ENCODE measurements at places on chromosomes 6 and 20.
A peak's percentile ranks its signal among the peaks of the same experiment; 100 is the strongest.

DNA sequence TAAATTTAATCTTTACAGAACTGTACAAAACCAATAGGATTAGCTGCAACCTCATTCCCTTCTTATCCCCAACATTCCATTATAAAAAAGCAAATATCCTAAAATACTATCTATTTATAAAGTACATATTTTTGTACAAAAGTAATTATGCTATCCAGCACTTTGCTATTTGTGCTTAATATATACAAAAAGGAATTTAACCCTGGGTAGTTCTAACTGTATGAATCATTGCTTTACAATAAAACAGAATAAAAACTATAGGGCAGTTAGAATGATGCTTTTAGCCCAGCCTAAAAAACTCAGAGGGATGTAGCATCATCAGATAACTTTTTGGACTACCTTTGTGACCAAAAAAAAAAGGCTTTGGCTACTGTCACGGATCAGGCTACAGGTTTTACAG, 49.9 kb upstream of the KLHL31 start:
- no peaks in the 10 kb centered on the region for H3K27me3 ChIP-seq
- no peak overlapping the region for H3K4me3 ChIP-seq

DNA sequence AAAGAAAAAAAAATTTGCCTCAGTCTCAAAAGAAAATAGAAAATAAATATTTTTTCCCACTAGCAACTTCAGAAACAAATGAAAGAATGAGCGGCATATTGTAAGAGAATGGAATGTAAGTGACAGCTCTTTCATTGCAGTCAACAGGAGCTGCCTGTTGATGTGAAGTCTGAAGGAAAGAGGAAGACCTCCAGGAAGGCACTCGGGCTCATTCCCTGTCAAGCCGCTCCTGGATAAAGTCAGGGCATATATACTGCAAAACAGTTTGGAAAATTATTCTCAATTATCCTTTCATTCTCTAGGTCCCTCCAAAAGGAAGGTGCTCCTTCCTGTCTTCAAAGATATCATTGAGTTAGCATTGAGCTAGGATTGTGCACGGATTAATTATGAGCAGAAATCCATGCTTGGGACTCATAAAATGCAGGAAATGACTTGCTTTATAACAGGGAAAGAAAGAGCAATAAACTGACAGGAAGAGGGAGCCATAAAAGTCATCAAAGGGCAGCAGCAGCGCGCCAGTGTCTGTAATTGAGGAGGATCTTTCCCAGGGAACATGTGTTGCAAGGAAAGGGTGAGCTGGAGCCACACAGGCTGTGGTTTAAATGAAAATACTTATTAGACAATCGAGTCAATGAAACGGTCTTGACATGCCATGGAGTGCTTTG, 218.2 kb downstream of the C6orf118 start:
- no peaks in the 10 kb centered on the region for H3K27me3 ChIP-seq
- no peaks in the 10 kb centered on the region for H3K36me3 ChIP-seq
- H3K27ac ChIP-seq, result no peak overlapping the region
- no peak overlapping the region for H3K4me3 ChIP-seq

DNA sequence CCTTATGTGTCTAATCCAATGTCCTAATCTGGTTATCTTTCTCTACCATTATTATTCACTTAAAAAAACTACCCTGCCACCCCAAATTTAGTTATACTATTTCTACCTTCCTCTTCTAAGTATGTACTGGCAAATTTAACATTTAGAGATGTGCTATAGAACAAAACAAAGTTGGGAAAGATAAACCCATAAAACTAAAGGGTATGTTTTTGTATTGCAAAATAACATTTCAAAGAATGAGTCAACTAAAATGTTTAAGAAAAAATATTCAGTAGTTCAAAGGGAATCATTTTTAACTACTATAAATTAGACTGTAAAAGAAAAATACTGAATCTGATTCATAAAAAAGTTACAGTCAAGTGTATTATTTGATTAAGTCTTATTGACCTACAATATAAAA, 103.0 kb downstream of the LMBRD1 start:
- DNase-seq, result no peak
- no peaks in the 10 kb centered on the region for H3K27me3 ChIP-seq
- no peak overlapping the region for H3K27ac ChIP-seq
- no peak overlapping the region for H3K4me3 ChIP-seq
- H3K36me3 ChIP-seq, result 0 out of 2 replicates have a peak, but pooled peaks cover 4% of the 10 kb centered on the region
- H3K4me1 ChIP-seq, result peaks cover 3% of the 10 kb centered on the region

- no peak overlapping the region for H3K4me3 ChIP-seq
- H3K4me1 ChIP-seq, result no peaks in the 10 kb centered on the region
- DNase-seq, result no peak
- H3K27ac ChIP-seq, result no peak overlapping the region
These were observed 27.0 kb upstream of the ADGRF1 start for GRCh38 chr6:47069156-47069555.

- no peaks in the 10 kb centered on the region for H3K27me3 ChIP-seq
- H3K4me3 ChIP-seq, result no peak overlapping the region
- H3K27ac ChIP-seq, result no peak overlapping the region
- H3K36me3 ChIP-seq, result no peaks in the 10 kb centered on the region
- DNase-seq, result no peak
These were observed 61.8 kb downstream of the NFATC2 start for GRCh38 chr20:51480507-51481270.

GRCh38 chr20:20227013-20227571, 140.8 kb upstream of the INSM1 start:
- DNase-seq, result no peak
- peaks cover 29% of the 10 kb centered on the region for H3K4me1 ChIP-seq
- H3K4me3 ChIP-seq, result no peak overlapping the region
- no peaks in the 10 kb centered on the region for H3K27me3 ChIP-seq

GRCh38 chr20:32077190-32077589, 25.1 kb downstream of the HCK start:
- DNase-seq, result no peak
- H3K27ac ChIP-seq, result no peak overlapping the region
- H3K27me3 ChIP-seq, result peaks cover 51% of the 10 kb centered on the region
- no peak overlapping the region for H3K4me3 ChIP-seq

GRCh38 chr6:106608080-106608668, 21.1 kb downstream of the RTN4IP1 start:
- no peaks in the 10 kb centered on the region for H3K4me1 ChIP-seq
- no peak overlapping the region for H3K27ac ChIP-seq
- no peak overlapping the region for H3K4me3 ChIP-seq
- no peaks in the 10 kb centered on the region for H3K36me3 ChIP-seq

- H3K36me3 ChIP-seq, result no peaks in the 10 kb centered on the region
- DNase-seq, result no peak
- H3K27ac ChIP-seq, result peak overlapping the region; percentile 34
- peaks cover 12% of the 10 kb centered on the region for H3K4me1 ChIP-seq
- peak overlapping the region; percentile 72 for H3K4me3 ChIP-seq
These were observed 90.5 kb upstream of the PRSS16 start for GRCh38 chr6:27156874-27157458.

GRCh38 chr6:63926950-63927927, 291.6 kb downstream of the PHF3 start:
- no peak overlapping the region for H3K27ac ChIP-seq
- no peaks in the 10 kb centered on the region for H3K36me3 ChIP-seq
- H3K27me3 ChIP-seq, result no peaks in the 10 kb centered on the region
- no peaks in the 10 kb centered on the region for H3K4me1 ChIP-seq
- no peak overlapping the region for H3K4me3 ChIP-seq

GRCh38 chr6:136148523-136148922, 101.6 kb downstream of the MTFR2 start:
- no peaks in the 10 kb centered on the region for H3K36me3 ChIP-seq
- H3K4me3 ChIP-seq, result no peak overlapping the region
- H3K27ac ChIP-seq, result no peak overlapping the region
- H3K27me3 ChIP-seq, result no peaks in the 10 kb centered on the region
- no peak for DNase-seq

GRCh38 chr6:92427453-92427852, 991.9 kb downstream of the EPHA7 start:
- H3K27me3 ChIP-seq, result no peaks in the 10 kb centered on the region
- no peak overlapping the region for H3K27ac ChIP-seq
- H3K4me3 ChIP-seq, result no peak overlapping the region
- H3K4me1 ChIP-seq, result no peaks in the 10 kb centered on the region
- no peaks in the 10 kb centered on the region for H3K36me3 ChIP-seq

- no peak for DNase-seq
- no peak overlapping the region for H3K4me3 ChIP-seq
- no peak overlapping the region for H3K27ac ChIP-seq
These were observed 66.0 kb upstream of the BTBD3 start for GRCh38 chr20:11851646-11852045.

DNA sequence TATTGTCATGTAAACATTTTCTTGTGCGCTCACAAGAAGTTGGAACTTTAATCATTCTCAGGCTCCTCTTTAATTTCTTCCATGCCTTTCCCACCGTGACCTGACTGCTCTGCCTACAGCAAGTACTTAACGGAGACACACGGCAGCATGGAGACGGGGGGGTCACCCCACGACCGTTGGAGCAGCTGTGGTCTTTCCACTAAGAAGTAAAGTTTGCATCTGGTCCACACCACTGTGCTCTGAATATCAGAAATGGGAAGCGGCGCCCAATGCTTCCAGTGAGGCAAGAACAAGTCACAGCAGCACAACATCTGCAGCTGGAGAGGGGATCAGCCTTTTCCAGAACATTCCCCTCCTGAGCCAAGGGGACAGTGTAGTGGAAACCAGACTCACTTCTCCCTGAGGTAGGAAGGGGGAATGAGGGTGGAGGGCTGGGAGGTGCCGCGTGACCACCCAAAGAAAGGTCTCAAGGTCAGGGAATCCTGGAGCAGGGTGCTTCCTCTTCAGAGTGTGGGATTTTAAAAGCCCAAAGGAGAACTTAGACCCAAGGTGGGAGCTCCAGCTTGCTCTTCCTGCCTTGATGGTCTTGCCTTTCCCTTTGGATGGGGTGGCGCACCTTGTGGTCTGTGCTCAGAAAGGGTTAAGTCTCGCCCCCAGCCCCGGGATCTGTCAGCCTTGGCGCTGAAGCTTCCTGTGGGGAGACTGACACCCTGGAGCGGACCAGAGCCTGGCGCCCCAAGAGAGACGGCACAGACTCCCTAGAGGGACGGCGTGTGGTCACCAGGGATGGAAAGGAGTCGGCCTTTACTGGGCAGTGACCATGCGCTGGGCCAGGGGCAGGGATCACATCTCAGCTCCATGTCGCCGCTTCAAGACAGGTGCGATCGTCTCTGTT, 25.6 kb upstream of the SMOC2 start:
- no peak overlapping the region for H3K27ac ChIP-seq
- H3K4me3 ChIP-seq, result no peak overlapping the region
- H3K27me3 ChIP-seq, result no peaks in the 10 kb centered on the region
- DNase-seq, result no peak

Measured in MM.1S (cell line).